ENCODE measurements at places on chromosomes 5 and 9.

DNA sequence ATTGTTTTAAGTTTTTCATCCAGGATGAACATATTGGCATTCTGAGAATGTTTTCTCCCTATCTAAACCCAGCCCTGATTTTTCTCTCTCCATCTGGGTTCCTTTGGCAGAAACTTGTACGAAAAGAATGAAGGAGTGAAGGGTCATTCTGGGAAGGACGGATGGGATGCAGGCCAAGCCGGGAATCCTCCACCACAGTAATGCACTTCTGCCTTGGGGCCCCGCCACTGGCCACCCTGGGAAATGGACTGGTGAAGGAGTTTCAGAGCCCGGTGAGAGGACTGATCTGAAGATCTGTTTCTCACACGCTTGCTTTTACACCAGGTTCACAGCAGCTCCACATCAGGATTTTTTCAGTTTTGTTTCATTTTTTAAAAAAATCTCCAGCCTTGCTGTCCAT is 554.8 kb downstream of the BNC2 start:
- no peak for DNase-seq

GRCh38 chr9:10005206-10005605 is 607.6 kb downstream of the PTPRD start:
- DNase-seq = no peak

DNA sequence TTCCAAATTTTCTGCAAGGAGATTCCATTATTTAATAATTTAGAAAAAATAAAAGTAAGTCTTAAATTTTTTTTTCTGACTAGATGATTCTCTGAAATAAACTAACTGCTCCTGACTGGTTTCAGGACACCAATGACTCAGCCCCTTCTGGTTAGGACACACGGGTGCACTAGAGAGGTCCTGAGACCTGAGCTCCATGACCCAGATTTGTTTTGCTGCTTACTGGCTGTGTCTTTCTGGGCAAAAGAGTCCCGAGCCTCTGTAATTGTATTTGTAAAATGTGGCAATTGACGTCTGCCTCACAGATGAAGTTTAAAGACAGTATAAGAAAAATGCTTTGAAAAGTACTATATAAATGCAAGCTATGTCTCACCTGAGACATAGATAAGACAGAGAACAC is 89.1 kb downstream of the SLC24A2 start:
- DNase-seq = no peak

- no peak for DNase-seq
Observed at GRCh38 chr5:144318460-144318859, 147.8 kb downstream of the KCTD16 start.

- DNase-seq = no peak
Observed at GRCh38 chr9:114061830-114062474, 16.1 kb downstream of the AMBP start.
